Kidney glomerular epithelial cell (primary cell): ENCODE measurements at places on chromosomes 5 and 9.

- peak; percentile 40 for DNase-seq
These were observed 36.8 kb upstream of the STARD4 start for GRCh38 chr5:111548992-111549649.

- DNase-seq: no peak
These were observed 1.2 kb upstream of the CKS2 start for GRCh38 chr9:89309608-89310474.

DNA sequence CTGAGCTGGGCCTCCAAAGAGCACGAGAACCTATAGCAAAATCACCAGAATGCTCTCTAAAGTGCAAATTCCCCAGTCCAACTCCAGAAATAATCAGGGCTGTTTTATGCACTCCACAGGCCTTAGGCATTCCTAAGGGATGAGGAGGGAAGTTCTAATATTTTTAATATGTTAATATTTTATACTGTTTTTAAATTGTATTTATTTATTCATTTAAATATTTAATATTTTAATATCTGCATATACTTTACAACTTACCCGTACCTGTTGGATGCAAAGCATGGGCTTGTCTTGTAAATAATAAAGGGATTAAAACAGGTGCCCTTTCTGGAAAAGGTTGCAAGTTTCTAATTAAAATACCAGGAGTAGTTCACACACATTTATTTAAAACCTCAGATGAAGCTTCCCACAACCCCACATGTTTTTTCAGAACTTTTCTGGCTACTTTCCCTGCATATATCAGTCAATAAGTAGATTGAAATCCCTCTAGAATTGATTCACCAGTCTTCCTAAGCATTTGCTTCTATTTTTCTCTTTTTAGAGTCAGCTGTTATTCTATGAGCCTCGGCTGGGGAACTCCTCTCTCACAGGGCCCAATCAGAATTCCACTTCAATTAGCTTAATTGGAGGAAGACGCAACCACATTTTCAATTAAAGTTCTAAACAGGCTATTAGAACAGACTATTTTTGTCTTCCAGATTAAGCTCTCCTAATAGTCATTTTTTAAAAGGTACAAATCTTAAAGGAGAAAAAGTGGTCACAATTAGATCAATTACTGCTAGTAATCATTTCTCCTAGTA lies 140.8 kb downstream of the CDH6 start:
- DNase-seq: no peak

GRCh38 chr5:38371596-38371995 lies 113.2 kb downstream of the EGFLAM start:
- no peak for DNase-seq

- no peak for DNase-seq
These were observed 240.9 kb upstream of the TBCA start for GRCh38 chr5:78016863-78017529.

DNA sequence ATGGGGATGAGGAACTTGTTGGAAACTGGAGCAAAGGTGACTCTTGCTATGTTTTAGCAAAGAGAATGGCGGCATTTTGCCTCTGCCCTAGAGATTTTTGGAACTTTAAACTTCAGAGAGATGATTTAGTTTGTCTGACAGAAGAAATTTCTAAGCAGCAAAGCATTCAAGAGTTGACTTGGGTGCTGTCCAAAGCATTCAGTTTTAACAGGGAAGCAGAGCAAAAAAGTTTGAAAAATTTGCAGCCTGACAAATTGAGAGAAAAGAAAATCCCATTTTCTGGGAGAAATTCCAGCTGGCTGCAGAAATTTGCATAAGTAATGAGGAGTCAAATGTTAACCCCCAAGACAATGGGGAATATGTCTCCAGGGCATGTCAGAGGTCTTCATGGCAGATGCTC lies 682.3 kb upstream of the ST8SIA4 start:
- DNase-seq: no peak

- DNase-seq: no peak
These were observed 37.9 kb downstream of the SPZ1 start for GRCh38 chr5:80357671-80358070.

DNA sequence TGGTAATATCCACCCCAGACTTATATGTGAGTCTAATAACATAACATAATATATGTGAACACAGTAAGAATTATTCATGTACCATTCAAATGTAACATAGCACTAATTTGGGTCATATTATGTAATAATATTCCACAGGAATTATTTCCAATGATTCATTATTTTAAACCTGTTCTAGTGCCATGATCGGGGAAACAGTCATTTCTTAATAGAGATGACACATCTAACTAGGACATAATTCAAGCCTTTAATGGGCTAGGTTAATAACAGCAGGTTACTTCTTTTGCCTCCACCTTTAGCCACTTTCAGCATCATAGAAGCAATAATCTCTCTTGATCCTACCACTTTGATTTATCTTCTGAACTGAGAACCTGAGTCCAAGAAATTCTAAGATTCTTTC lies 12.3 kb downstream of the SPINK9 start:
- DNase-seq: no peak

DNA sequence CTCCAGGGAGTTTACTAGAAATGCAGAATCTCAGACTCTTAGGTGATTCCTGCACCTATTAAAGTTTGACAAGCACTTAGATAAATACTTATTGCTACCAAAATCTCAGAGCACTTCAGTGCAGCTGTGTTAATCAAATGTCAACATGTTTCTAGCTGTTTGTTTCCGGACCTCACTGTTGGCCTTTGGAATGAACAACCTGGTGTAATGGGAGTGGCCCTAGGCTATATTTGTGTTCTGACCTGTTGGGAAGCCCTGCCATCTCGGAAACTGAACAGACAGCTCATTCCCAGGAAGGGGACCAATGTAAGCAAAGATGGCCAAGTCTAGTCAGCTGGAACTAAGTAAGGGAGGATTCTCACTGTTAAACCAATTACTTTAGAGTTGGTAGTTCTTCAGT lies 145.0 kb upstream of the SLC28A3 start:
- no peak for DNase-seq

DNA sequence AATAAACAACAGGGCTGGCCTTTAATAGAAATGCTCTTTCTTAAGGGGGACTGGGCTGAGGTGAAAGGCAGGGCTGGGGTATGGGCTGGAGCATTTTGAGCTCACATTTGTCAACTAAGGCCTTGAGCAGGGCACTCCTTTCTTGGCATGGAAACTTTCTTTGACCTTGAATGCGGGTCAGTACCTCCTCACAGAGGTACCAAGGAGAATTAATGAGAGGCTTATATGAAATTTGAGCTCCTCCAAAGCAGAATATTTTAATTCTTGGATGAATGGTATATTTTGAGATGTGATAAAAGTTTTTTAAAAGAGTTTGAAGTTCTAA lies 3.1 kb downstream of the CYSTM1 start:
- no peak for DNase-seq

- DNase-seq: no peak
These were observed 29.5 kb downstream of the CAAP1 start for GRCh38 chr9:26863074-26863473.
